Activated T-helper 1 cell treated with Interleukin-2 at 50 U/mL for 16 hours (primary cell): ENCODE measurements at places on chromosomes 16 and 17.

DNA sequence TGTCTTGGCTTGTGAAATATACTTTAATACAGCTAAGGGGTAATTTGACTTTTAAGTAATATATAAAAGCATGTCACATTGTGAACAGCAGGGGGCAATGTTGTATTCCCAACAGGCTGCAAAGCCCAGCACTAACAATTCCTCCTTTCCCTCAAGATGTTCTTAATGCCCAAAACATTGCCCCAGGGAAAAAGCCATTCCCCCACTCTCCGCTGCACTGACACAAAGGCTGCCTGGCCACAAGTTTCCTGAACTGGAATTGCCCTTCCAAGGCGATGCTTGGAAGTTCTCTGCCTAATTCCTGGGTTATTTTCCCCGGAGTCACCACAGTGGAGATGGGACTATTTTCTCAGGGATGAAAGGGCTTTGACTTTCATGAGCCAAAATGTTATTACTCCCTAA, 27.2 kb downstream of the CLEC16A start:
- no peak for DNase-seq

DNA sequence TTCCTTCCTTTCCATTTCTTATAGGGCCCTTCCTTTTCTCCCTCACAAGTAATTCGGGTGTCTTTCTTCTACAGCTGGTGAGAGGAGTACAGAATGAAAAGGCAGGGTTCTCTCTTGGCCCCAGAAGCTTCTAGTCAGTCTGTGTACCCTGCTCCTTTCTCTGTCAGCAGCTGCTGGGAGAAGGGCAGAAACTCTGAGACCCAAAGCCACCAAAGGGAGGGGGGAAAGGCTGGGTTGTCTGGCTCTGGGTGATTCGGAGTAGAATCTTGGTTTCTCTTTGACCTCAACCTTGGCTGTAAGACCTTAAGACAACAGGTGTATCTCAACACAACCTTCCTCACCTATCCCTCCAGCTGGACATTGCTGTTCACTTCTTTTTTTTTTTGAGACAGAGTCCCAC, 3.3 kb upstream of the NR1D1 start:
- no peak for DNase-seq

GRCh38 chr17:72706396-72706981, 386.0 kb downstream of the SLC39A11 start:
- DNase-seq, result no peak

GRCh38 chr17:62870030-62870541, 62.0 kb upstream of the MARCHF10 start:
- DNase-seq, result no peak

DNA sequence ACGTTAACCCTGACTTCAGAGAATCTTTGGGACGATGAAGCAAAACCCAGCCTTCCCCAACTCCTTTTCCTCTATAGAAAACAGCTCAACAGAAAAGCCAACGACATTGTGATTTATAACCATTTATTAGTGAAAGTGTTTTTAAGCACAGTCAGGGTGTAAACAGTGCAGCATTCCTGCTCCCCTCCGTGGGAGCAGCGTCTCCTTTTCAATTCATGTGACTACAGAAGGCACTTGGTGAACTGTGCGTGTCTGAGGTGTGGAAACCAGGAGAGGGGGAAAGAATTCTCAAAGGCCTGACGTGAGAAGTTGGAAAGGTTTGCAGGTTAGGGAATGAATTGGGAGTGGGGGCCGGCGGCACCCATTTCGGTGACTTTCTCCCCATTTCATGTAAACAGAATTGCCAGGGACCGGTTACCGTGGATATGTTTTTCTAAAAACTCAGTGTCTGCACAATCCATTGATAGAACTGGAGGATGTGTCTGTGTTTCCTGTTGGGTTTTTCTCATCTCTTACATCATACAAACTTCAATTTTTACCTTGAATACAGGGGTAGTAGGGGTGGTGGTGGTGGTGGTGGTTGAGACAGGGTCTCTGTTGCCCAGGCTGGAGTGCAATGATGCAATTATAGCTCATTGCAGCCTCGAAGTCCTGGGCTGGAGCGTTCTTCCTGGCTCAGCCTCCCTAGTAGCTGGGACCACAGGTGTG, 53.1 kb downstream of the NDE1 start:
- no peak for DNase-seq

GRCh38 chr16:69089091-69089910, 16.2 kb upstream of the HAS3 start:
- no peak for DNase-seq

GRCh38 chr17:71926746-71927398, 193.9 kb upstream of the SOX9 start:
- no peak for DNase-seq

GRCh38 chr16:4654011-4654963, 29.7 kb downstream of the MGRN1 start:
- no peak for DNase-seq

GRCh38 chr16:15620611-15621195, 22.3 kb downstream of the MARF1 start:
- no peak for DNase-seq

DNA sequence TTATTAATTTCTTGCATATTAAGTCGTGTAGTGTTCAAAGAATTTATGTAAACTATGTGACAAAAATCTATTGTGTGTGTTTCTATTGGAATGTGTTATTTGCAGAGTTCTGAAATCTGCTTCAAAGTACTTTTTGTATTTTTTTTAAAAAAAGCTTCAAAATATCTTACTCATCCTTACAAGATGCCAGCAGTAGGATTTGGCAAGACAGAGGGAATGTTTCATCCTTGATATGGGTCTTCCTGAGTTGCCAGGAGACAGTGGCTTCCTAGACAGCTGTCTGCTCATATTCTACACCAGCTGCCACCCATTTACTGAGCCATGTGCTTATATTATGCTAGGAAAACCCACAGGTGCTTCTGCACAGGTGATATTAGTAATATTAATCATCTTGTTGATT, 36.4 kb downstream of the EFCAB5 start:
- no peak for DNase-seq

- no peak for DNase-seq
Measured at GRCh38 chr17:81039854-81040758, 5.2 kb downstream of the BAIAP2 start.

DNA sequence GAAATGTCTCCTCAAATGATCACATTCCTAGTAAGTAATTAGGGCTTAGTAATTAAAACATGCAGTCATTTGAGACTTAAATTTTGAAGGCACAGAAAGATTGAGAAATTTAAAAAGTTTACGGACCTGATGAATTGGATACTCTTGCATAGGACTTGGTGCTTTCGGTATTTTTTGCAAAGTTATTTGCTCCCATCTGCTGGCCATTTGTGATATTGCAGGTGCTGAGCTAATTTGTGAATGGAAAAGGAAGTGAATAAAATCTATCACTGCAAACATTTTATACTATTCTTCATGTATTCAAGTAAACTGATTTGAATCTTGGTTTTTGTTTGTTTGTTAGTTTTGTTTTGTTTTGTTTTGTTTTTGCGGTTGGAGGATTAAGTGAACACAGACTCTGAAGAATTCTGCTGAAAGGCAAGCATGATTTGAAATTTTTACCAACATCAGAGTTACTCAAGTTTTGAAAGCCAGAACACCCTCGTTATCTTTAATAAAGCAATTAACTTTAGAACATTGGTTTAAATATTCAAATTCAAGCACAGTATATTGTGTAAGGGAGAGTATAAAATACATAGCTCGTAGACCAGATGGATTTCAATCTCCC, 689.5 kb upstream of the RBFOX1 start:
- no peak for DNase-seq

DNA sequence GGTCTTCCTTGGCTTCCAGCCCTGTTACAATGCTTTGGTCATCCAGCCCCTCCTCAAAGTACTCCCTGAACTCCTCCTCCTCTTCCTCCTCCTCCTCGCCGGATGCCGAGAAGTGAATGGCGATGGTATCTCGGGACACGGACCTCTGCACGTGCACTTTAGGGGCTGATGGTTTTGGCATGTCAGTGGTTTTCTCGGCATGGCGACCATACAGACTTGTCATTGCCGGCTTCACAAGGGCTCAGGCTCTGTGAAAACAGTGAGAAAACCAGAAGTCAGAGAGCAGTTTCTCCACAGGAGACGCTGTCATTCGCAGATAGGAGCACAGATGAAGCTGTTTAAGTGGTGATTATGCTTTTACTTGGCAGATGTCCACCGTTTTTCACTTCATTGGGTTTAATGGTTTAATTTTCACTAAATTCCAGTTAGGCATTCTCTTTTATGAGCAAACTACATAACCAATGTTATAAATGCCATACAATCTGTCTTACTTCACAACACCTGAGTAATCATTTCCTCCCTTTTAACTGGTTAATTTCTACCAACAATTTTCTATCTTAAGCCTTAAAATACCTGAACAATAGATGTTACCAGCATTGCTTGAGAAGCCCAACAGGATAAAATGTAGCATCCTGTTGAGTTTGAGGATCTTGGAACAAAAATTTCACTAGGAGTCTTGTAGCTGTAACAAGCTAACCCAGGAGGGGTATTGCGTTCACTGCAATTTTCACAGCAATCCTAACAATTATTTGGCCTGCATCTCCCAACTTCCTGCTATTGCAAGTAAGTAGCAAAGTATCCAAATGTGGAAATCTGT, 48.9 kb downstream of the TEX2 start:
- DNase-seq, result no peak

GRCh38 chr16:27972500-27972899, 91.0 kb downstream of the GSG1L start:
- DNase-seq, result no peak

DNA sequence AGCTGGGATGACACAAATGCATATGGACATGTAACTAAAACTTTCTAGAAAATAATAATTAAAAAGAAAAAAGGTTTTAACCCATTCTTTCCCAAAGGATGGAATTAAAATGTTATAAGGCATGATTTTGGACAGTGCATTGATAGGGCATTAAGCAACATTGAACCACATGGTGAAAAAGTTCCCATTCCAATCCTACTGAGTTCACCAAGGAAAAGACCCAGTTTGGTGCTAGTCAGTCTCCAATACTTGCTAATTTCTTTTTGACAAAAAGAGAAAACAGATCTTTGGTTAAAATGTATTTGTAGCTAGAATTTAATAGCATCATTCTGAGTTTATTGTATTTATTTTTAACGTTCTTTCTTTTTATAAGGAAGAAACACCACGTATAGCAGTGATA, 28.1 kb downstream of the EMP2 start:
- no peak for DNase-seq

DNA sequence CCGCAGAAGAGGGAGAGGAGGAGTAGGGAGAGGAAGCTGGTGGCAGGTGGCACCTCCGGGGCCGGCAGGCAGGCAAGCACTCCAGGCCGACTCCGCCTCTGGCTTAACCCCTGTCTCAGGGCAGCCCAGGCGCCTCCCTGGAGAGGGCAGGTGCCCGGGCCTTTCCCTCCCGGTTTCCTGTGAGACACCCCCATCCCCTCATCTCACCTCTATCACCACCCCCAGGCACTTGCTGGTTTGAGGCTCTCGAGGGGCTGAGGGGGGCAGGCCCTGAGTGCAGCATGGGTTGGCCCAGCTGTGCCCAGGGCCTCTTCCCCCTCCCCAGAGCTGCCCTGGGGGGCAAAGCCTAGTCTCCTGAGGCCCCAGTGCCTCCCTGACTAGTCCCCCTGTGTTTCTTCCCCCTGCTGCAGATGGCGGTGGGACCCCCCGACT, 6.0 kb downstream of the DOC2A start:
- no peak for DNase-seq

- DNase-seq, result no peak
Measured at GRCh38 chr17:6531575-6531974, 24.8 kb downstream of the PITPNM3 start.

- DNase-seq, result no peak
Measured at GRCh38 chr16:21566891-21567414, 32.4 kb upstream of the METTL9 start.

DNA sequence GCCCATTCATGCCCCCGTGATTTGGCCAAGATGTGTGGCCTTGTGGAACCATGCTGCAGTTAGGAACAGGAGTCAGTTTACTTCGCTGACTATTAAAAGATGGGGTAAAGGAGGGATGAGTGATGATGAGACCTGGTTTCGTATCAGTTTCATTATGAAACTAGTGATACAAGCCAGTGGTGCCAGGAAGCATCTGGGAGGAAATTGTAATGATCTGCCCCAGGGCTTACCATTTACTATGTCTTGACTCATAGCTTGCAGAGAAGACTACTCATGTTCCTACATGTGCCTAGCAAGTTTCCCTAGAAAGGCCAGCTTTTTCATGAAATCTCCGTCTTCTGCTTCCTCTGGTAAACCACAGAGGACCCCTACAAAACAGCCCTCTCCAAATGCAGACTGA, 23.2 kb downstream of the CDH3 start:
- DNase-seq, result no peak

- no peak for DNase-seq
Measured at GRCh38 chr16:26441178-26441577, 625.5 kb upstream of the C16orf82 start.

DNA sequence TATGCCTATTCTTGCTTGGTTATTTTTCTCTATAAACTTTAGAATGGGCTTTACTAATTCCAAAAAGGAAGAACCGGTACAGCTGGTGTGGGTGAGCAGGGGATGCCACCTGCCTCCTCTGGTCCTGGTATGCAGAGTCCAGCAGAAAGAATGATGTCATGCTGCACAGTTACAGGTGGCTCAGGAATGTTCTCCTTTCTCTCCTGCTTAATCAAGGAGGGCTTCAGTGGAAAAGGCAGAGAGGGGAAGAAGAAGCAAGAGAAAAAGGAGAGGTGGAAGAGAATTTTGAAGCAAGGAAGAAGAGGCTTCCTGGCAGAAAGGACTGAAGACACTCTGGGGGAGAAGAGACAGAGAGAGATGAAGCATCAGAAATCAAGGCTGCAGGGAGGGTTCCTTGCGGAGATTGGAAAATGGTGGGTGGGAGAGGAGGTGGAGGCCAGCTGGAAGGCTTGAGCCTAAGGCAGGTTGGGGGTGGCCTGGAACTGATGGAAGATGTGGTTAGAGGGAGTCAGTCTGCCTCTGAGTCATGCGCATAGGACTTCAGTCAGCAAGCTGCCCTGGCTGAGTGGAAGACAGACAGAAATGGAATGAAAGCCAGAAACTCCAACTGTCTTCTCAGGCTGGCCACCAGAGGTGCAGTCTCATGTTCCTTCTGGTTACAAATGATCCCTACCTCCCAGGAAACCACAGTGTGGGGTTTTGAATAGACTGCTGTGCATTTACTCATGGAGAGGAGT, 64.6 kb upstream of the CRHR1 start:
- DNase-seq, result no peak

- DNase-seq, result no peak
Measured at GRCh38 chr17:53278466-53278865, 544.3 kb upstream of the KIF2B start.

GRCh38 chr17:41863074-41863848, 2.0 kb downstream of the KLHL11 start:
- no peak for DNase-seq

DNA sequence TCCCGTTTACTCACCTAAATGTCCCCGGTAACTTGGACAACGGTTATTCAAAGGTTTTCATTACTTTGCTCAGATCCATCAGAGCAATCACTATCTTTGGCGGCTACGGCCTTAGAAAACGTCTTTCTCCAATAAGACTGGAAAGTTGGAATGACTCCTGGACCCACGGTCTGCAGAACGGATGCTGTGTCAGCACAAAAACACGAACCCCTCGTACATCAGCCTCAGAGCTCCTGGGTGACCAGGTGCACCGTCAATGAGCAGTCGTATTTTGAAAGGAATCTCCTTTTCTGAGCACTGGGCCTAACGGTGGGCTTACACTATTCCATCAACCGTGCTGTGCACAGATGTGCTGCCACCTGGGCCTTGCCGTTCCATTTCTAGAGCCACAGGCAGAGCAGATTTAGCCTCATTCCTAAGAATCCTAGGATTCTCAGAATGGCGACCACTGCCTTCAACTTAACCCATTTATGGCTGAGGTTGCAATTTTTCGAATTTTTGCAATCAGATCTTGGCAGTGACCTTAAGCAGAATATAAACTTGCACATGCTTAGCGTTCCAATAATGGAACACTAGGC, 110.8 kb upstream of the ZNF750 start:
- DNase-seq, result no peak
